ENCODE measurements at places on chromosomes 6 and 20. TPM values are rescaled to one million over a fixed set of nuclear protein-coding genes. Genes with fewer than 3 reads are reported as not detected.
A peak's percentile ranks its signal among the peaks of the same experiment; 100 is the strongest.

Gene SIRPB2
- total RNA-seq = 2.9 TPM

Gene TNNC2
- total RNA-seq = not detected

Gene APOBEC2
- total RNA-seq = not detected

Gene MATN4
- total RNA-seq = not detected

- DNase-seq = peak; percentile 72
Observed at GRCh38 chr20:2289475-2289874, 6.3 kb upstream of the TGM3 start.

DNA sequence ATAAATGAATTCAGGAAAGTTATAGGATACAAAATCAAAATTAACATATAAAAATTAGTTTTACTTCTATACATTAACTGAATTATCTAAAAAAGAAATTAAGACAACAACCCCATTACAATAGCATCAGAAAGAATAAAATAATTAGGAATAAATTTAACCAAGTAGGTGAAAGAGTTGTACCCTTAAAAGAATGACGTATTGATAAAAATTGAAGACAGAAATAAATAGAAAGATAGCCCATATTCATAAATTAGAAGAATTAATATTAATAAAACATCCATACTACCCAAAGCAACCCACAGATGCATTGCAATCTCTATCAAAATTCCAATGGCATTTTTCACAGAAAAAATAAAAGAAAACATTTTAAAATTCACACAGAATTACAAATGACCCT is 242.8 kb downstream of the MMUT start:
- no peak for DNase-seq

DNA sequence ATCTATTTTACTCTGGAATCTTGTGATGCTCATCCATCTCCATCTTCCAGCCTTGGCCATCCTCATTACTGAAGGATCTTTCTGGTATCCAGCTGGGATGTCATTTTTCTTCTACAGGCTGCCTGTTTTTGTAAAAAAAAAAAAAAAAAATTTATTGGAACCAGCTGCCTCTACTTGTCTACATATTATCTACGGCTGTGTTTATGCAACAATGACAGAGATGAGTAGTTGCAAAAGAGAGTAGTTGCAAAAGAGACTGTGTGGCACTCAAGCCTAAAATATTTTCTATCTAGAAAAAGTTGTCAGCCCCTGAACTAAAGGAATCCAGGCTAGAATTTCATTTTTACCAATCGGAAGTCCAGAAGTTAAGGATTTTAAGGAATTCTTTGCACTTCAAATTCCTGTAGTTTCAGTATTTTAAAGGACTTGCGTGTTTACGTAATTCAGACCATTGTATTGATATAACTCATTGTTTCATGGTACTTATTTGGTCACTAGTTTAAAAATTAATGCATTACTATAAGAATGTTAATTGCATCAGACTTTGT is 38.6 kb upstream of the PLCG1 start:
- DNase-seq = no peak

GRCh38 chr6:21665110-21665391 is 71.5 kb downstream of the SOX4 start:
- no peak for DNase-seq

- no peak for DNase-seq
Observed at GRCh38 chr6:126176282-126176681, 163.6 kb upstream of the CENPW start.

GRCh38 chr20:54221996-54222890 is 14.4 kb downstream of the PFDN4 start:
- no peak for DNase-seq

- no peak for DNase-seq
Observed at GRCh38 chr20:58586565-58587093, 64.5 kb upstream of the STX16 start.

GRCh38 chr20:36847009-36847709 is 28.8 kb upstream of the TLDC2 start:
- no peak for DNase-seq
